Calu3 (cell line): ENCODE measurements at places on chromosomes 5 and 9.
A peak's percentile ranks its signal among the peaks of the same experiment; 100 is the strongest.

DNA sequence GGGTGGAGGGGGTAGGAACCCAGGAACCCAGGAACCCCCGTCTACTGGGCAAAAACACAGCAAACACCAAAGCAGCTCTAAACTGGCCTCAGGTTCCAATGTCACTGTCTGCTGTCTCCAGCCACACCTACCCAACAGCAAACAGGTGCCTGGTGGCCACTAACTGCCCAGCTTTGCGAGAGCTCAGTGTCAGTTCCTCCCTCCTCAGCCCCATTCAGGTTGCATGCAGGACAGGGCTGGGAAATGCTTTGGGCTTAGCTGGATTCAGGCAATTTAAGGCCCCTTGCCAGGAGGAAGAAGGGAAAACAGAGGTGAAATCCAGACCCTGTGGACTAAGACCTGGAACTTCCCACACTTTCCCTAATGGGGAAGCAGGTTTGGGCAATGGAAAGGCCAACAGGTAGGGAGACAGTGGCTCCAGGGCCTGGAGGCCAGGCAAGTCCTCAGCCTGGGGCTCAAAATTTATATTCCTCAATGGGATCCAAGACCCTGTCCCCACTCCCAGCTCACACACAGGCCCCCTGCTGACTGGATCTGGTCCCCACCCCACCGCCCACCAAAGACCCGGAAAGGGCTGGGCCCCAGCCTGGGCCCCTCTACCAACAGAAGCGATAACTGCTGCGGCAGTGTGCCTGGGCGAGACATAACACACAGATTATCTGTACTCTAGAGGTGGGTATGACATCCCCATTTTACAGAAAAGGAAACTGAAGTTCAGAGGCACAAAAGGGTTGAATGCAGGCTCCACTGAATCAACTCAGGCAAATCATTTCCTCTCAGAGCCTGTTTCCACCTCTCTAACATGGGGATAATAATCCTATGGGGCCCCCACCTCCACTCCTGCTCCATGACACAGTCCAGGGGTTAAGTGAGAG is 3.5 kb downstream of the EEIG1 start:
- H3K4me3 ChIP-seq, result peak overlapping the region; percentile 87
- H3K36me3 ChIP-seq, result peaks cover 59% of the 10 kb centered on the region

DNA sequence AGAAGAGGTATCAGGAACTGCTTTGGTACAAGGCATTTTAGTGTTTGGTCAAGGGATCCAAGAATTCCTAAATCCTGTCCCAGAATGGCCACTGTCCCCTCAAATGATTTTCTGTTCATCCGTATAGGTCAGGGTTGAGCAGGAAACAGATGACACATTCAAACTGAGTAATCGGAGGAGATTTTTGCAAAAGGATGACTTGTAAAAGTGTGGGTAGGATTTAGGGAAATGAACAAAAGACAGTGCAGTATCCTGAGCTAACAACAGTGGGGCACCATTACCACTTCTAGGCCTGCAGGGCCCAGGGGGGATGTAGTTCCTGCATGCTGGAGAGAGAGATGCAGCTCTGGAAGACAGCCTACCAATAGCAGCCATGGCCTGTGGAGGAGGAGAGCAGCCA is 290.1 kb downstream of the ZSWIM6 start:
- H3K27me3 ChIP-seq, result peaks cover 17% of the 10 kb centered on the region
- H3K27ac ChIP-seq, result no peak overlapping the region
- DNase-seq, result no peak
- H3K4me3 ChIP-seq, result no peak overlapping the region
- H3K36me3 ChIP-seq, result peaks cover 11% of the 10 kb centered on the region

GRCh38 chr5:134029156-134029555 is 24.4 kb upstream of the VDAC1 start:
- DNase-seq, result peak; percentile 28
- peaks cover 37% of the 10 kb centered on the region for H3K4me1 ChIP-seq
- no peak overlapping the region for H3K4me3 ChIP-seq
- peak overlapping the region; percentile 2 for H3K27ac ChIP-seq
- no peaks in the 10 kb centered on the region for H3K27me3 ChIP-seq

DNA sequence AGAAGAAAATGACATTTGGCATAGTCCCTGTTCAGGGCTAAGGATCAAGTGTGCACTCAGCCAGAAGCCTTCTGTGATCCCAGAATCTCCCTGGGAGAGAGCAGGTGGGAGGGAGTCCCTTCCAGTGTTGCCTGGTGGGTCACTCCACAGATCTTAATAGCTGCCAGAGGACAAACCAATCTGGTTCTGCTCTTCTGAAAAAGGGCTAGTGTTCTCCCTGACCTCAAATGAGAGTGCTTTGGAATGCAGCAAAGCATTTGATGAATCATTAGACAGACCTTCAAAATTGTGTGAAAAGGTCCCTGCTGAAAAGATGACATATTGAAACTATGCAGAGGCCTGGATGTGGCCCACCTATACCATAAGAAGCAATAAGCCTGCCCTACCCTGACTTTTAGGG is 339.7 kb downstream of the TMEM232 start:
- H3K36me3 ChIP-seq, result no peaks in the 10 kb centered on the region
- no peaks in the 10 kb centered on the region for H3K27me3 ChIP-seq
- no peak overlapping the region for H3K4me3 ChIP-seq
- peak; percentile 12 for DNase-seq
- no peak overlapping the region for H3K27ac ChIP-seq

GRCh38 chr5:18403941-18404438 is 769.7 kb downstream of the TAF11L14 start:
- no peak overlapping the region for H3K27ac ChIP-seq
- no peak overlapping the region for H3K4me3 ChIP-seq
- no peaks in the 10 kb centered on the region for H3K36me3 ChIP-seq
